ENCODE measurements at places on chromosomes 5 and 9.

DNA sequence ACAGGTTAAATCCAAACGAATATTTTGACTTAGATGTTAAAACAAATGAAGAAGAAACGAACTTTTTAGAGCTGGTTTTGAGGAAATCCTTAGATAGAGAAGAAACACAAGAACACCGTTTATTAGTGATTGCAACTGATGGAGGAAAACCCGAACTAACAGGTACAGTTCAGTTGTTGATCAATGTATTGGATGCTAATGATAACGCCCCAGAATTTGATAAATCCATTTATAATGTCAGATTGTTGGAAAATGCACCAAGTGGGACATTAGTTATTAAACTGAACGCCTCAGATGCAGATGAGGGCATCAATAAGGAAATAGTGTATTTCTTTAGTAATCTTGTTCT, 842 bp downstream of the PCDHA5 start:
- no peak for DNase-seq

DNA sequence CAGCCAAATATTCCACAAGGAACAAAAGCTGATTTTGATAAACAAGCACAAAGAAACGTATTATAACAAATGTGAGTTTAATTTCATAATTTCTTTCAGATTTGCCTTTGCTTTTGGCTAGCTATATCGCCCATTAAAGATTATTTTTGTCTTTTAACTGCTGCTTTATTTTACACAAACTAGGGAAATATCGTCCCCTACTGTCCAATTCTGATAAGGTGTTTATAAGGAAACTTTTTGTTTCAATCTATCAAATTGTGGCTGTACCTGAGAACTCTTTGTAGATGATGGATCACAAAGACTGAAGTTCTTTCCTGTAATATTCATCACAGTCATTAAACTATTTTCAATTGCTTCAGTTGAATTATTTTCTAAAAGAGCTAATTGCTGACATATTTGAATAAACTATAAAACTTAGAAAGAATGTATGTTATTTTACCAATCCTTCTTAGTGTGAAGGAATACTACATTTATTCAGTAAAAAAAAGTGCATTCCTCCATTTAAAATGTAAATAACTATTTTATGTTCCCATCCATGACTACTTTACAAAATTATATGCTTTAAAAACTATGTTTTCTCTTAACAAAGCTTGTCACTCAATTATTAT, 431.3 kb upstream of the ITGA1 start:
- peak; percentile 12 for DNase-seq

GRCh38 chr5:175681045-175681967, 23.4 kb downstream of the HRH2 start:
- DNase-seq: no peak

DNA sequence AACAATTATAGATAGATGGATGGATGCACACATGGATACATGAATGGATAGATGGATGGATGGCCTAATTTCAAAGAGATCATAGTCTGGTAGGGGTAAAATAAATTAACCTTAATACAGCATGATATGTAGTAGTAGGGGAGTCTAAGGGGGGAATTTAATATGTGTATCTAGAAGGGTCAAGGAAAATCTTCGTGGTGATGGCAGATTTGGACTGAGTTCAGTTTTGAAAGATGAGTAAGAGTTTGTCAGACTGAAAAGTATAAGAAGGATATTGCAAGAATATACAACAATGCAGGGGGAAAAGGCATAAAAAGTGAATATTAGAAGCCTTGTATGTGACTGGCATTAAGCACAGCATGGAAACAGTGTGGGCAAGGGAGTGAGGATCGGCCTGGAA, 98.7 kb downstream of the ZNF462 start:
- DNase-seq: peak; percentile 74

- DNase-seq: no peak
These were observed 164.5 kb upstream of the PHYKPL start for GRCh38 chr5:178396796-178397720.

Data from fibroblast of mammary gland (primary cell).